Amygdala (tissue), 56 donors: ENCODE measurements at places on chromosomes 3 and 15.

- no peak for DNase-seq
Measured at GRCh38 chr15:75483961-75484360, 32.5 kb upstream of the SIN3A start.

DNA sequence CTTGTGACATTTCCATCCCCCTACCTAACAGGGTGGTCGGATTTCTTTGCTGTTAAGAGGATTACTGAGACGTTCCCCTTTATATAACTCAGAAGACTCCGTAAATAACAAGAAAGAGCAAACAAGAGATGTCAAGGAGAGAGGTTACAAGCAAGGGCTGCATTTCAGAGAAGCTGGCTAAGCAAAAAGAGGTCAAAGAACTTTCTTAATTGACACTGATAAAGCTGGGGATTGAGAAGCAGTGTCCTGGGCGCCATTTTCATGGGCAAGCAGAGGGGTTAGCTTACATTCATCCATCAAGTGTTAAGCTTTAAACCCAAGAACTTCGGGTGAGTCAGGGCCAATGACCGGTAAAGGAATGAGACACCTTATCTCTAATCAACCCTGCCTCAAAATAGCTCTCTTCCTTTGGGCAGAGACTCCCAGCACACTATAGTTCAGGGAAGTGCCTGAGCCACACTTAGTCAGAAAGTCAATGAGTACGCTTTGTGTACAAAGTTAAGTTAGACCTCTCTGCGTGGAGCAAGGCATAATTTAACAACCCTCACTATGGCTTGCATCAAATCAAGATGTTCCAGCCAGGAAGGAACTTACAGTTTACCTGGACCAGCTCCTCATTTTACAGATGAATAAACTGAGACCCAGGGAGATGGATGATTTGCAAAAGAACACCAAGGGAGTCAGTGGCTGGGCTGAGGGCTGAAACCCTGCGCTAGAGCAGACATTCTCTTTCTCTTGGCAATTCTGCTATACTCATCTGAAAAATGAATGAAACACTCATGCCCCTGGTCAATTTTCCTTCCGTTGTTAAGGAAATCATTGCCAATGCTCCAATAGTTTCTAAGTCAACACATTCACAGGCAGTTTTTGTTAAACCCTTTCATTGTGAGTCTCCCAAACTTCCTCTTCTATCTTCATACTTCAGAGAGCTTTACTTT, 44.6 kb downstream of the CCNL1 start:
- DNase-seq = no peak

GRCh38 chr3:126057936-126058335, 26.0 kb downstream of the SLC41A3 start:
- no peak for DNase-seq

DNA sequence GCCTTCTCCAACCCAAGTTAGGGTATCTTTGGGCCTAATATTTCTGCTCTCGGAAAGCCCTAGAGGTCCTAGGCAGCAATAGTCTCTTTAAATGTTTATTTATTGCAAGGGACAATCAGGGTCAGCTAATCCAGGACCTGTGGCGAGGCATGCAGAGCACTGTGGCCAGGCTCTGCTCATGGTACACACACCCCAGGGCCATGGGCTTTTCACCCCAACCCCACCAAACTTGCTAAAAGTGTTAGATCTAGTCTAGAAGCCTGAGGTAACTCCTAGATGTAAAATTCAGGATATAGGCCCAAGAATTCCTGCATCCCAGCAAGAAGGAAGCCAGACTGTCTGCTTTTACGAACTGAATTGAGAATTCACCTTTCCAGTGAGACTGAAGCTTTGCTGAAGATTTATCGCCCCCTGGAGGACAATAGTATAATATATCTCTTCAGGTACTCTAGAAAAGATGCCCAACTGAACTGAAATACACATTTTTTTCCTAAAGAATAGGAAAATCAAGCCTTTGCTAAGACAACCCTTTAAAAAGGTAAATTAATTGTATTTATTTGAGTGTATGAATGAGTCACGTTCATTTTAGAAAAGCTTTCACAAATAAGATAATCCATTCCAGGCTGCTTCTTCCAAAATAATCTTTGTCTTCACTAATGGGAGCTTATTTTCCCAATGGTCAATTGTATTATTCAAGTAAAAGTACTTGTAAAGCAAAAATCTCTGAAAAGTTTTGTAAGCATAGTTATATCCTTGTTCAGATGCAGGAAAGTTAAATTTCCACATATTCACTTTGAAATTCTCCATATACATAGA, 89.8 kb downstream of the LRRC3B start:
- DNase-seq = no peak
